ENCODE measurements at places on chromosomes 5 and 9.

DNA sequence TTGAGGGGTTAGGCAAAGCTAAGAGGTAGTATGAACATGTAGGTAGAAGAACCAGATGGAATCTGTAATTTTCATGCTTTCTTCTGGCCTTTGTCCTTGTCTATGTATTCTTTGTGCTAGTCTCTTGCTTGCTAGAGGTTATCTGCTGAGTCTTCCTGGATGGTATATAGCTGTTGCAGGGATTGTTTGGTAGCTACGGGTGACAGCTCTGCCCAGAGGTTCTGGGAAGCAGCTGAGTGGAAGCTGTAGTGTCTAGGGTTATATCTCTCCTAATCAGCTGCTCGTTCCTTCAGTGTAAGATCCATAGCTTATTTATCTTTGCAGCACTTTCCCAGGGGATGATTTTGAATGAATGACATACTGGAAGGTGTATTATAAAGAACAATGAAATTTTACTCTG, 100.3 kb downstream of the ATG10 start:
- no peak for DNase-seq

DNA sequence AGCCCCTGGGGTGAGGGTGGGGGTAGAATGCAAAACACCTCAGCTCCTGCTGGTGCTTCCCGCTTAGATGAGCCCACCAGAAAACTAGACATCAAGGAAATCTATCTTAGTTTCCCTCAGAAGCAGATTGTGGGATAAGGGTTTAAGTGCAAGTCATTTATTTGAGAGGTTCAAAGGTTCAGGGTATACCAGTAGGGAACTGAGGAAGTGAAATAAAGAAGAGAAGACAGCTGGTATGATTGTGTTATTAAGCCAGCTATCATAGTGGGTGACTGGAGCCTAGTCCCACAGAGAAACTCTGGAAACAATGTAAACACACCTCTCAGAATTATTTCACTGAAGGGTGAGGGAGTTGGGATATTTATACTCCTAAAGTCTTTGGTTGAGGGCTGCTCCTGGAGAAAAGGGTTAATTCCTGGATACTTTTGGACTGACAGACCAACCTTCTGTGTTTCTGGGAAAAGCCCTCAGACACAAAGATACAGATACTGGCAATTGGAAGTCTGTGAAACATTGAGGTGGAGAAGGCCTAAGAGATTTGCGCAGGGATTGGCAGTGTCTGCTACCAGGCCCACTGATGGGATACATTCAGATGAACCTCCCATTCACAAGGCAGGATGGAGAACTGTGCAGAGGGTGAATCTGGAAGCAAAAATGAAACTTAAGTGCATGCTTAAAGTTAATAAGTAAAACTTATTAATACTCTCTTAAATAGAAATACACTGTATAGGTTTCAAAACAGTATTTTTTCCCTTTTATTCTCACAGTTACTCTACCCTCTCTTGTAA, 6.4 kb upstream of the DCTN4 start:
- no peak for DNase-seq

DNA sequence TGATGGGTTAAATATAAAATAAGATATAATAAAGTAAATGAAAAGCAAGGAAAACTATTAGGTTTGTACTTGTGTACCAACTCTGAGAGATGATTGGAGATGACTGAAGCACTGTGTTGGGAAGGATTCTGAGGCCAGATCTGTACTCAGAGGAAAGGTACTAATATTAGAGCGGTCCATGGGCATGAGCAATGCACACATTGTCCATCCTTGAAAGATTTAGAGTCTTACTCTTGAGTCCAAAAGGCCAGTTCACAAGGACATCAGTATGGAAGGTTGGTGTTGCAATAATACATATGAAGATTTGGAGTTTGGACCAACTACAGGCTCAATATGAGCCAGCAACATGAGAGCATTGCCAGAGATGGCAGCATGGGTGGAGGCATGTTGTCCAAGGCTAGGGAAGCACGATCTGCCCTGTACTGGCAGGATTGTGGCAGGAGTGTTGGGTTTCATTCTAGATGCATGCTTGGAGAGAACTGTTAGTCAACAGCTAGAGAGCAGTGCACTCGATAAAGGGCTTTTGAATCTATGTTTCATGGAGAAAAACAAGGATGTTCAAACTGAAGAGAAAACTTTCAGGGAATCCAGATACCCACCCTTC, 84.4 kb downstream of the TMEM215 start:
- DNase-seq = no peak

DNA sequence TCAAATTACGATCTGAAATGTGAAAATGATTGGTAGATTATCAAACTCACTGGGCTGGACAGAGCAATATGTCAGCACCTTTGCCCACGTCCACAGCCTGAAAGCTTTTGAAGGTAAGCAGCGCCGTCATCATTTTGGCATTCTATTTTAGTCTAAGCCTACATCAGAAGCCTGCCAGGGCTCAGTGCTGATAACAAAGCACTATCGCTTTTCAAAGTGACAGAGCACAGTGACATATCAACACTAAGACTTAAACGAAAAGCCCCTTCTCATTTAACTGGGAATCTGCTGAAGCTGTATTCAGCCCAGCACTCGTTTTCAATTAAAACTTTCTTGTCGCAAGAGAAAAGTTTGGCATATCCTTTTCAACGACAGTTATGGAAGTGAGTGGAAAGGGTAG, 1076.3 kb downstream of the PTPRD start:
- DNase-seq = no peak

DNA sequence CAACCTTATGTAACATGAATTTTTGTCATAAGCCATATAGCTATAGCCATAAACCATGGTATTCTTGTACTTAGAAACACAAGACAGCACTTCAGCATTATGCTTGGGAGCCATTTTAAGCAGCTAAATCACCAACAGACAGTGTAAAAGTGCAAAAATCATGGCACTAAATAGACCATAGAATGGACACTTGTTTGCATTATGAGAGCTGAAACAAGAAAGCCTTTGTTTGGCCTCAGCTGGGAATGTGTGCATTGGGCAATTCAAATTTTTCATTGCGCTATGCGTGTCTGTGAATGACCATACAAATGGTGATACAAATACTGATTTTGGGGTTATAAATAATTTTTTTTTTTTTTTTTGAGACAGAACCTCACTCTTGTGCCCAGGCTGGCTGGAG, 23.7 kb downstream of the KDM4C start:
- DNase-seq = no peak

DNA sequence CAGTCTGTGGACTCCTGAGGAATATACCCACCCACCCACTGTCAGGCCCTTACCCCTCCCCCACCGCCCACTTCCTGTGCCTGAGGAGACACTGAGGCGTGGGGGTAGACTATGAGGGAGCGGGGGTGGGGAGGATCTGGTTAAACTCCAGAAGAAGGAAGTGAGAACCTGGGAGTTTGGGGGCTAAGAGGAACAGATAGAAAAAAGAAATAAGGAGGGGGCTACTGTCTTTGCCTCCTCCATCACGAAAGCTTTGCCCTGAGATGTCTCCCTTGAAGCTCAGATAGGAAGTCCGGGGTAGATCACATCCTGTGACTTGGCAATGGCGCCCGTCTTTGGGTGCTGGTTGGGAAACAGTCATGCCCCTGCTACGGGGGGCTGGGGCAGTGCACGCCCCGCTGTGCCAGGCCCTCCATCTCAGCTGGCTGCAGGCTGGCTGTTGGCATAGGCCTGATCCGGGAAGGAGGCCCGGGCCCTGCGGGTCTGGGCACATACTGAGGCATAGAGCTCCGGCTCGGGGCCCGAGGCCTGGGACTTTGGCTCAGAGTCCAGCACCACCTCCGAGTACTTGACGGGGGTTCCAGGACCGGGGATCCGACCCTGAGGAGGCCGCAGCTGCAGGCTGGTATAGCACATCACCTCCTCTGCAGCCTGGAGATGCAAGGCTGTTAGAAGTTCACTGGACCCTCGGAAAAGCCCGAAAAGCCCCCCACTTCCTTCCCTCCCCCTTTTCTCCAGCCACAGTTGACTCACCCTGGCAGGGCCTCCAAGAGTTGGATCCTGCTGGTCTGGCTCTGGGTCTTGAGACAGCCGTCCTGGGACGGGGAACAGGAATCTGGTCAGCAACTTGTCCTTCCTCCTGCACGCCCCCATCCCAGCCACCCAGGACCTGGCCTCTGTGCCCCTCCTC, 1.0 kb downstream of the SIT1 start:
- DNase-seq = peak; percentile 58

DNA sequence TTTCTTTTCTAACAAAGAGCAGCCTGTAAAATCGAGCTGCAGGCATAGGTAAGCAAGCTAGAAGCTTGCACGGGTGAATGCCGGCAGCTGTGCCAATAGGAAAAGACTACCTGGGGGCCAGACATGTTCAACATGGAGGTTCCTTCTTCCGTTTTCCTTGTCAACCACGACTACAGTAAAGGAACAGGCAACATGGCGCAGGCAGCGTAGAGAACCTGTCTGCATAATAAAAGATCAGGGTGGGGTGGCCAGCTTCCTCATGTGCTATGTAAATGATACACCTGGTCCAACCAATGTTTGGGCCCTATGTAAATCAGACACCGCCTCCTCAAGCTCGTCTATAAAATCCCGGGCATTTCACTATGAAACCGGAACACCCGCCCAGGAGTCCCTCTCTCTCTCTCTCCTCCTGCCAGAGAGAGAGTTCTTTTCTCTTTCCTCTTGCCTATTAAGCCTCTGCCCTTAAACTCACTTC, 103.8 kb upstream of the LIFR start:
- no peak for DNase-seq

- DNase-seq = no peak
Observed at GRCh38 chr5:35115920-35116319, 68.2 kb upstream of the AGXT2 start.

GRCh38 chr5:39759701-39760100, 334.9 kb upstream of the DAB2 start:
- no peak for DNase-seq

DNA sequence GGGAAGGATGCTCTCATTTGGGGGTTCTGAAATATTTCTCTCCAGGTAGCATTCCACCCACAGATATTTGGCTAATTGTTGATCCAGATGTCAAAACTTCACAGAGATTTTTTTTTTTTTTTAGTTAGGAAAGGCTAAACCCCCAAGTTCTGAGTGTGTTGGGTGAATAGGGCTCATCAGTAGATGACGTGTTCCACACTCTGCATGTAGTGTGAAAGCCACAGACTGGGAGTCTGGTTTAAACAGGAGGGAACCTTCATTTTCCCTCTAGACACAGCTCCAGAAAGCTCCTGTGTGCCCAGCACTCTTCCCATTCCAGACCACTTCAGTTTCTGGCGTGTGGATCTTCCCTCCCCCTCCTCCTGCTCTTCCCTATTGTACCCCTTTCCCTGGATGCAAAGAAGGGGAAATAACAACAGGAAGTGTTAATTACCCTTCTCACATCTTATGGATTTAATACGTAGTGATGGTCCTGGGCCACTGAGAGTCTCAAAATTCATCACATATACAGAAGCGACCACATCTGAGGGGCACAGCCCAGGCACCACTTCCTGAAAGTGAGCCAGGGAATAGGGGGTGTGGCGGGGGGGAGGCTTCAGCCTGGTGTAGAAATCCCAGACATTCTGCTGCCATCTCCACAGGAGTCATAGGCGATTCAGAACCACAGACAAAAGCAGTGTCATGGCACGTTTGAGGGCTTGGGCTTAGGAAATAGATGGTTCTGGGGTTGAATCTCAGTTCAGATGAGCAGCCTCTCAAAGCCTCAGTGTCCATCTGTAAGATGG, 65.1 kb downstream of the DAP start:
- DNase-seq = no peak

DNA sequence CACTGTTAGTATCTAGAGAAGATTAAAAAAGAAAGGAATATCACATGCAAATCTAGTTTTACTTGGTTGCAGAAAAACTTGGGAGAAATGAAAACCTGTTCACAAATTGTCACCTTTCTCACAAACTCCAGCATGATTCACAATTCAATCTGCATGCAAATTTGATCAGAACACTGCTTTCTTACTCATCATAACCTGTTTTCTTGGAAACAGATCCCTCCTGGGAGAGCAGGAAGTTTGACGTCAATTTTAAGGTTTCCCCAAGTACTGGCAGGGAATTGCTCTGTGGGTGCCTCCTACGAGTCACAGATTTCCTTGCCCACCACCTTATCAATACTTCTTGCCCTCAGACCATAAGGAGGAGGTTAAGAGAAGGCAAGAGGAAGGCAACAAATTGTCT, 30.2 kb upstream of the HTR4 start:
- DNase-seq = no peak

- no peak for DNase-seq
Observed at GRCh38 chr9:121271368-121272341, 3.7 kb downstream of the GSN start.

DNA sequence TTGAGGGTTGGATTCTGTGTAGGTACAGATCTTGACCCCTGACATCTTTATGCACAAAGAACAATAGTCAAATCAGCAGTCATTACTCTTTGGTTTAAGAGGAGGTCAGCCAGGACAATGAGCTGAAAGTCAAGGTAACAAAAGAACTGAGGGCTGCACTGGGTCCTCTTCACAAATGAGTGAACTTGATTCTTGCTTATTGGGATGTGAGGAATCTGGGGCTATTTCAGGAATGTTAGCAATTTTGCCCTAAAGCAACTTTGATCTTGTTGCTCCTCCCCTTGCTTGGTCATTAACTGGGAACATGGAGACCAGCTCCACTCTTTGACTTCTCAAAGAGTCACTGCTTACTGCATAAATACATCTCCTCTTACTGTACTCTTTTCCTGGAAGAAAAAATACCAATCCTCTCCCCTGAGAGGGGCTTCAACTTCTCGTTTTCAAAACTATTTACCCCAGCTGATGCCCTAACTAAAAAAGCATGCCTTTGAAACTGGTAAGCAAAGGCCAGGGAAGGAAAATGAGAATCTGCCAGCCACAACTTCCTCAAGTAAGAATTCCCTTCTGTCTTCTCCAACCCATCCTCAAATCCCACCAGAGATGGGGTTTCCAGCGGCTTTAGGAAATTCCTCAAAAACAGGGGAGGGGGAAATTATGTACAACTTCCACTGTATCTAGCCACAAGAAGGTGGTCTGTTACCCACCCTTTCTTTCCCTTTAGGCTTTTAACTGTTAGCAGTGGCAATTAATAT, 368.3 kb downstream of the ENC1 start:
- no peak for DNase-seq

GRCh38 chr9:114291064-114291474, 31.8 kb upstream of the ORM1 start:
- peak; percentile 79 for DNase-seq

DNA sequence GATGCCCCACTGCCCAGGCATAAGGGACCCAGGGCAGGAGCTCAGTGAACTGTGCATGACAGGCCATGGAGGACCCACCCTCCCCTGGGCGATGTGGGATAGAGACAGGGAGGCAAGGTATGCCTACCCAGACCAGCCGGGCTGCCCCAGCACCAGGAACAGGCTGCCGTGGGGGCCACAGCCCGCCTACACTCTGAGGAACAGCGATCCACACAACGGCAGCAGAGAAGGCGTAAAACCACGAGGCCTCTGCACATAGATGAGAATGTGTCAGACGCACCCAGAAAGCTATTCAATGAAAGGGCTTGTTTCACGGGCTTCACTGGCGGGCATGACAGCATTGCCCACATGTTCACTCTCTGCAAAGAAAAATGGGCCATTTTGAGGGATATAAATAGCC, 49.5 kb downstream of the SEMA4D start:
- peak; percentile 63 for DNase-seq

- no peak for DNase-seq
Observed at GRCh38 chr5:570446-570845, 41.7 kb upstream of the CEP72 start.

- DNase-seq = no peak
Observed at GRCh38 chr5:170636801-170637477, 133.1 kb downstream of the KCNIP1 start.

GRCh38 chr9:110087605-110088004, 120.4 kb downstream of the C9orf152 start:
- DNase-seq = no peak

GRCh38 chr5:73318308-73318719, 130.3 kb downstream of the FOXD1 start:
- no peak for DNase-seq
